ENCODE measurements at places on chromosomes 2 and 18. TPM values are rescaled to one million over a fixed set of nuclear protein-coding genes. Genes with fewer than 3 reads are reported as not detected.

DNA sequence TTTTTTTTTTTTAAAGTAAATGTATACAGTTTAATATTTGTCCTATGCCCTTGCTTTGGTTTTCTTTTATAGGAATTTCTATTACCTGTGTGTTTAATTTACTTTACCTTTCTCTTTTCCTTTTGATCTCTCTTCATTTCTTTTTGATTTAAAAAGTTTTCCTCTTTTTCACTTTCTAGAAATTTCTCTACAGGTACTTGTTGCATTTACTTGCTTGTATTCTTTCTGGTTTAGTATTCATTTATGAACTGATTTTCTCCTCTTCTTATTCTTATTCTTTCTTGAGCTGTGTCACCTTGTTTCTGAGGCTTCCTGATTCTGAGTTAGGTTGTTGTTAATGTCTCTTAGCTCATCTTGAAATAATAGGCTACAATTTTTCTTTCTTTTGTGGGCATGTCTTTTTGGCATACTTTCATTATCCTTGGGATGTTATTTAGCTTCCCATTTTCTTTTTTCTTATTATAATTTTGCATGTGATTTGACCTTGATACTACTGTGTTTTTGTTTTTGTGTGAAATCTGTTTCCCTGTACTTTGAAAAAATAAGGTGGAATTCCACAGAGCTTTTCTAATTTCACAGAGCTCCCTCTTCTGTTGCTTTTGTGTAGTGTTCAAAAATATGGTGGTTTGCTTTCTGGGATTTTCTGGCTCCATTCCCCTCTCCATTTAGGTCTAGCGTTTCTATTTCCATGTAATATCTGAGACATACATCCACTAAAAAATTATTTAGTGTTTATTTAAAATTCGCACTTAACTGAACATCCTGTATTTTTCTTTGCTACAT, 25.5 kb upstream of the ALMS1 start:
- DNase-seq: peak; percentile 80

Gene REG3G
- not detected for total RNA-seq

DNA sequence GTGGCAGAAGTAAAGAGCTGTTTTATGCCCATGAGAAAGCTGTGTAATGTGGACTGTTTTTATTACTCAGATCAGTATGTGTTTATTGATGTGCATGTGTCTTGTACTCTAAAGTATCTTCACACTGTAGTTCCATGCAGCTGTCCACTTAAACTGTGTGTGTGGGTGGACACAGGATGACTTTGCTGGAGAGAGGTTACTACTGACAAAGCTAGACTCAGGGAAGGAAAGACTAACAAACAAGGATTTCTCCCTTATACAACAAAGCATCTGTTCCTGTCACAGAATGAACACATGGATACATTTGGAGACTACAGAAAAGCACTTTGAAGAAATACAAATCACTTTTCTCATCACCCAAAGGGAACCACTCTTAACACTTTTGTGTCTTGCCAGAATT, 10.0 kb downstream of the FHOD3 start:
- DNase-seq: no peak

Gene LIPG
- total RNA-seq: 15.0 TPM

DNA sequence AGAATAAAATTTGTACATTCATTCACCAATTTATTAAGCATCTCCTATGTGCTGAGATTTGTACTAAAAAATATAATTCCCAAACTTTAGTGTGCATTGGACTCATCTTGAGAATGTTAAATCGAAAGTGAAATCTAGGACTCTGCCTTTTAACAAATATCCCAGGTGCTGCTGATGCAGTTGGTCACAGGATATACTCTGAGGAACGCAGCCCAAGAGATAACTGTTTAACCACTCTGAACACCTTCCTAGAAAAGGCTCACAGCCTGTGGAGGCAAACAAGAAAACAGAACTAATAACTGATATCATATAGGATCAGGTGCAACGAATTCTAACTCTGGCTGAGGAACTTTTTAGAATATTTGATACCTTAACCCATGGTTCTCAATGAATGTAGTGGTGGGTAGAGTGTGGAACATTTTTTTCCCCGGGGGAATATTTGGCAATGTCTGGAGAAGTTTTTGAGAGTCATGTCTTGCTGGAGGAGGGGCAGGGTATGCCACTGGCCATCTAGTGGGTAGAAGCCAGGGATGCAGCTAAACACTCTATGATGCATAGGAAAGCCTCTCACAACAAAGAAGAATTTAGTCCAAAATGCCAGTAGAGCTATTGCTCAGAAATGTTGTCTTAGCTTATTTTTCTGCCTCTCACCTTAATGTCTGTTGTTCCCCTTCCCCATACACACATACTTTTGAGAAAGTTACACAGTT, 96.5 kb downstream of the EHBP1 start:
- DNase-seq: no peak

Gene FAM124B
- total RNA-seq: not detected

GRCh38 chr2:11827547-11827946, 81.1 kb downstream of the LPIN1 start:
- no peak for DNase-seq

- no peak for DNase-seq
These were observed 1.3 kb upstream of the STAT1 start for GRCh38 chr2:191015239-191015638.

Gene CHRNG
- not detected for total RNA-seq

GRCh38 chr18:62258616-62259015, 66.5 kb upstream of the TNFRSF11A start:
- no peak for DNase-seq

GRCh38 chr2:151534001-151534400, 124.3 kb downstream of the RIF1 start:
- peak; percentile 61 for DNase-seq

Gene ACAA2
- total RNA-seq: 152 TPM

Gene C18orf54
- total RNA-seq: 7.9 TPM

DNA sequence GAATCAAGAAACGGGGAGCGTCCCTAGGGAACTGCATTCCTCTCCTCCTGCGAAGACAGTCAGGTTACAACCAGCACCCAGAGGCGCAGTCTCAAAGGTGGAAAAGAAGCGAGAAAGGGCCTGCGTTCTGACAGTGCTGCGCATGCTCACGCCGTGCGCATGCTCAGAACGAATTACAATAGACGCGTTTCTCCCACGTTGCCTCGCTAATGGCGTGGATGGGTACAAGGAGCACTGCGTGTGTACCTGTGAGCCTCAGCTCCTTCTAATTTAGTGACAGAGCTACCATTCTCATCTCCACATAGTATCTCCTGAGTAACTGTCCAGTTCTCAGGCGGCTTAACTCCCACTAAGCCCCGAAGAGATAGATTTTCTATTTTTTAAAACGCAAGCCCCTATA, 448.8 kb downstream of the TXNL1 start:
- no peak for DNase-seq

GRCh38 chr2:70328921-70329561, 27.2 kb upstream of the FAM136A start:
- no peak for DNase-seq

Gene CRACDL
- 2.9 TPM for total RNA-seq

GRCh38 chr2:235940330-235940729, 227.9 kb downstream of the GBX2 start:
- DNase-seq: peak; percentile 72

- DNase-seq: peak; percentile 38
These were observed 10.4 kb upstream of the MAP3K2 start for GRCh38 chr2:127398239-127398590.

- no peak for DNase-seq
These were observed 1378.8 kb upstream of the DDX18 start for GRCh38 chr2:116435648-116436047.

Gene FECH
- total RNA-seq: 129 TPM

DNA sequence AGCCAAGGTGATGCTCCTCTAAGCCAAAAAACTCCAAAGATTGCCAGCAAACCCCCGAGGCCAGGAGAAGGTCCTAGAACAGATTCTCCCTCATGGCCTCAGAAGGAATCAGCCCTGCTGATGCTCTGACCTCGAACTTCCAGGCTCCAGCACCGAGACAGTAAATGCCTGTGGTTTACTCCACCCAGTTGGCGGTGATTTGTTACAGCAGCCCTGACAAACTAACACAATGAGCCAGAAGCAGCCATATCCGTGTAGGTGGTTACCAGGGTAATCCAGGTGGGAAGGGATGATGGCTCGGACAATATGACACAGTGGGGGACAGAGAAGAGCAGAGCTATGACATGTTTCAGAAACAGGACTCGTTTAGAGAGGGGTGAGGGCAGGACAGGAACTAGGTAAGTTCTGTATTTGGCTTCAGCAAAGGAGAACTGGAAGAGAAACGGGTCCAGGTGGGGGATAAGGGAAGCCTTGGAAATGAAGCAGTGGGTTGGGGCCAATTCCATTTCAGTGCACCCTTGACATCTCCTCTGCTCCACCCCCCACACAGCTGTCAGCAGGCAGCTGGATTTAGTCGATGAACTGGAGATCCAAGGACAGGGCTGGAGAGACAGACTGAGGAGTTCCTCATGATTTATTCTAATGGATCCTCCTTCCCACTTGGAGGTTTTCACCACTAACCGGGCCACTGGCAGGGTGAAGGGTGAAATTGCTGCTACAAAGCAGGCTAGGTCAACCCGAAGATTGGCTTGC, 179.7 kb upstream of the SH3BP4 start:
- DNase-seq: no peak

GRCh38 chr18:40698129-40698528, 1256.9 kb upstream of the PIK3C3 start:
- no peak for DNase-seq

Gene VAMP8
- total RNA-seq: 73.2 TPM

DNA sequence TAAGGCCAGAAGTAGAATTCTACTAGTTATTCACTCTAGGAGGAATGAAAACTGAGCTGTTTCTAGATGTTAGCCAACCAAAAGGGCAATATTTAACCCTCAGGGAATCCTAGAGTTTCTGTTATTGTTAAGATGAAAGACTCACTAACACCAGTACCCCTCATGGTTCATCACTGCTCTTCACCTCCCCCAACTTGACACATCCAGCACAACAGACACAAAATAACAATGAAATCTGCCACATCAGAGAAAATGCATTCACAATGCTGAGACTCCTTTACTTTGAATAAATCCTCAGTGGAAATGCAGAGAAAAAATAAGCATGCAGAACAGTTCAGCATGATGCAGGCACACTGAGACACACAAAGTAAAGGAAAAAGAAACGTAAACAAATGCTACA, 111.3 kb downstream of the RIF1 start:
- no peak for DNase-seq

Gene L3MBTL4
- total RNA-seq: not detected

Gene KCTD1
- 11.5 TPM for total RNA-seq

DNA sequence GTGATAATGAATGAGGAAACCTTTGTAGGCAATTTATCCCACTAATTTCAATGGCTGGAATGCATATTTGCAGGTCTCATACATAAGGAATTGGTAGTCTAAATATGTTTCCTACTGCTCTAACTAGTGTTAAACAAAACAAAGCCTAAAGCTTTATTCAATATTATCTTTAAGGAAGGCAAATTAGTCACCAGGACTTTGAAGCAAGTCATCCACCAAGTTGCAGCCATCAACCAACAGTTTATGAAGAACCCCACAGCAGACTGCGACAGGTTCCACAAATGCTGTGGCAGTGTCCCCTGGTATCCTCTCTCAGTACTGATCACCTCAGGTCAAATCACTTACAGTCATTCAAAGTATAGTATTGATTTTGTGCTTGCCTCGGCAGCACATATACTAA, 181.5 kb upstream of the ZFP36L2 start:
- DNase-seq: no peak

Gene FOXI3
- not detected for total RNA-seq

Gene SLC5A7
- not detected for total RNA-seq

- no peak for DNase-seq
These were observed 117.2 kb downstream of the GATA6 start for GRCh38 chr18:22286585-22286984.

- no peak for DNase-seq
These were observed 207.1 kb upstream of the SMAD2 start for GRCh38 chr18:48137374-48138081.

GRCh38 chr2:196277002-196277401, 105.6 kb upstream of the STK17B start:
- no peak for DNase-seq

DNA sequence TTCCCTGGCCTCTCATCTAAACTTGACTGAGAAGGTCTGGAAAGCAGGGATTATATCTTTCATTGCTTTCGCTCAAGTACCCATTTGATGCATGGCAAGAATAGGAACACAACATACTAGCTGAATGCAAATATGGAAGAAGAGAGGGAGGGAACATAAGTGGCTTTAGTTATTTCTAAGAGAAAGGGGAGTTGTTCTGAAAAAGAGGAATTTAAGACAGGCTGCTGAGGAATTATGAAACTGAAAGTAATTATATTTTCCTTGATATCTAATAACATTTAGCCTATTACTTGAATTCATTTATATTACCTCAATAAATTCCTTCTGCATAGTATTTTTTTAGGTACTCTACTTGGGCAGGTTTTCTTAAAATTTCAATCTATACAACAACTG, 105.8 kb upstream of the TTN start:
- no peak for DNase-seq

DNA sequence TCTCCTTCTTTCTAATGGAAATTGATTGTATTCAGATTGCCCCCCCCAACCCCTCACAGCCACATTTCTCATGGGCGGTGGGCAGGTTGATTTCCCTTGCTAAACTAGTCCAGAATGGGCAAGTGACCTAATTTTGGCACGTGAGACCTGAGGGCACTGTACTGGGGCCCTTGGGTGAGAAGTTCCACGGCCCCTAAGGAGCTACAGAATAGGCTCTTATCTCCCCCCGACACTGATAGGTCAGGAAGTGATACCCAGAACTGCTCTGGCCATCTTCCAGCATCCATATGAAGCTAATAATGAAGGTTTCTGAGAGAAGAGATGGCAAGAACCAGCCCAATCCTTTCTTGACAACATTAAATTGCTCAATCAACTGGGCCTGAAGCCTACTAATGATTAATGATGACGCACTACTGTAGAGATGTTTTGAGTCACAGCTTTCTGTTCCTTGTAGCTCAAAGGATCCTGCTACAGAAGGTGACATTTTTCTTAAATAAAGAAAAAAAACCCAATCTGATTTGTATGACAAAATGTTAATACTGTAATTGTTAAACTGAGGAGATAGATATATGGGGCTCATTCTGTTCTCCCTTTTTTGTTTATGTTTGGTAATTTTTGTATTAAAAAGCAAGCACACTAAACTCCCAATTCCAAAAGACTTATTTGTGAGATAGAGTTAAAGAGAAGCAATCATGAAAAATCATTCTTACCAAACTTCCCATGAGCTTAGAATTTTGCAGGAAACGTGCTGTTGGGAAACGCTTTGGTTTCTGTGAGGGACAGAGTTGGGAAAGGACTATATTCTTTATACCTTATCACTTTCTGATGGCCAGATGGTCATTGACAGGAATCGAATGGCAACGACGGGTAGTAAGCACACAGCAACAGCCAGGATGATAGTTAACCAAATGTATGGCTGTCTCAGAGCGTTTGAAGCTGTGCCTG, 28.2 kb upstream of the NARS1 start:
- no peak for DNase-seq
